GM20000 (cell line): ENCODE measurements at places on chromosomes 7 and 10.

GRCh38 chr10:49667991-49668390 is 11.5 kb upstream of the C10orf53 start:
- no peak for DNase-seq

GRCh38 chr10:52623761-52624160 is 148.8 kb downstream of the MBL2 start:
- DNase-seq, result no peak

DNA sequence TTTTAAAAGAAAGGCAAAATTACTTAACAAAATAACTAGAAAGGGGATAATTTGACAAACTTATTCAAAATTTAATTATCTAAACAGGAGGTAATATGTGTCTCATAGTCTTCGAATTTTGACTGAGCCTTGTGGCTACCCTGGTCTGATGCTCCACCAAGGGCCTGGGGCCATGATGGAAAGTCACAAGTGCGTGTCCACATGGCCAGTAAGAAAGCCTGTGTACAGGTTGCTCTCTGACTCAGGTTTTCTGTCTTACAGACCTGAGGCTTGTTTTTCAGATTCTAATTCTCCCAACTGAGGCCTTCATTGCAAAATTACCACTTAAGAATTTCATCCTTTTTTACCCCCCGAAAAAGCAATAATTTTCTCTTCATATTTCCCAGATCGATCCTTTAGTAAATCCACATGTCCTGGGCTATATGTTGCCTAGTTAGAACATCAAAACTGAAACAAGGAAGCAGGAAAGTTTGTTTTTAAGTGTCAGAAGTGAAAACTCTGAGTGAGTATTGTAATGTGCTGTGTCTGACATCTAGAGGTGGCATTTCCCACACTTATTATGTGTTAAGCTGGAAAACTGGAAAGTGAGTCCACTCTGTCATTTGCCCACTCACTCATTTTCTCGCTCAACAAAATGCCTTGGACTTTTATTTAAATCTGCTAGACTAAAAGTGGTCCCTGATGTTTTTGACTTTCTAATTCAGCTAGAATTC is 10.0 kb downstream of the CYP3A43 start:
- peak; percentile 45 for DNase-seq

DNA sequence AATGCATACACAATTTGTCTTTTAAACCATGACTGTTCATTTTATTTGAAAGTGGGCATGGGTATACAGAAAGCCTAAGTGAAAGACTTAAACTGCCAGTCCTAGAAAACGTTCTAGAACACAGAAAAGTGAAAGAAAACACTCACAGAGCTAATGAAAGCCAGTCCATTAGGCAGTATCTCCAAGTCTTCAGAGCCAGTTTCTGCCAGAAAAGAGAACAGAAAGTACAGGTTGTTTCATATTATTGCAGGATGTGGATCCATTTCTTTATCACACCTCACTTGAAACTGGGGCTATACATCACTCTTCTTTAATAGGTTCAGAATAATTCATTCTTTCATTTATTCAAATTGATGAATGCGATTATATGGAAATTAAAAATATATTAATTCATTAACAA is 7.7 kb downstream of the PON1 start:
- peak; percentile 33 for DNase-seq

DNA sequence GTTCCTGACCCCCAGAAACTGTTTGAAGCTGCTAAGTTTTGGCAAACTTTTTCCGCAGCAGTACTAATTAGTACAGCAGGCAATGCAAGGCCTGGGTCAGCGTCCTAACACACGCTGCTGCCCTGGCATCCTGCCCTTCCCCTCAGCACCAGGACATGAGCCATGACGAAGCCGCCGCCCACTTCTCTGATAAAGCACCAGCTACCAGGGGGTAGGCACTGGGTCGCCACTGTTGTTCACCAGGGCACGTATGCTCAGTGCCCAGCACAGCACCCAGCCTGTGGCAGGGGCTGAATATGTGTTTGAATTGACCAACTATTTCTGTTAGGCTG is 59.5 kb downstream of the CHST15 start:
- DNase-seq, result no peak

DNA sequence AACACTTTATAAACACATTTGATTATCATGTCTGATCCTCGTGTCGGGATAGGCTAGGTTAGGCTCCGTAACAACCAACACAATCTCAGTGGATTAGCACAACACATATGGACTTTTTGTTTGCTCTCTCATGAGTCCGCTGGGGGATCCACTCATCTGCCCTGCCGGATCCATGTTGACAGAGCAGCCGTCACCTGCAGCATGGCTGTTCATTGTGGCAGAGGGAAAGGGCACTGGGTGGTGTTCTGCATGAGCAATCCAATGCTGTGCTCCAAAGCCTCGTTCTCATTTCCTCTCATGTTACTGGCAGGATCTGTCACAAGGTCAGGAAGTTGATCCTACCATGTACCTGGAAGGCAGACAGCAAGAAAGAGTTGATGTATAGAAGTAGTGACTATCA is 62.5 kb upstream of the RAPGEF5 start:
- DNase-seq, result no peak

DNA sequence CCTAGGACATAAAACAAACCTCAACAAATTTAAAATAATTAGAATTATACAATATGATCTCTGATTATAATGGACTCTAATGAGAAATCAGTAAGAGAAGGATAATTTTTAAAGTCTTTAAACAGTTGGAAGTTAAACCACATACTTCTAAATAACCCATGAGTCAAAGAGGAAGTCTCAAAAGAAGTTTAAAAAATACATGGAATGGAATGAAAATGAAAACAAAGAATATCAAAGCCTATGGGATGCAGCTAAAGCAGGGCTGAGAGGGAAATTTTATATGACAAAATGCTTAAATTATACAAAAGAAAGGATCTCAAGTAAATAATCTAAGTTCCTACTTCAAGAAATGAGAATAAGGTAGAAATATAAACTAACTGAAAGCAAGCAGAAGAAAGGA is 460.5 kb downstream of the RPS24 start:
- no peak for DNase-seq

GRCh38 chr10:59315465-59315864 is 46.9 kb downstream of the FAM13C start:
- DNase-seq, result no peak

DNA sequence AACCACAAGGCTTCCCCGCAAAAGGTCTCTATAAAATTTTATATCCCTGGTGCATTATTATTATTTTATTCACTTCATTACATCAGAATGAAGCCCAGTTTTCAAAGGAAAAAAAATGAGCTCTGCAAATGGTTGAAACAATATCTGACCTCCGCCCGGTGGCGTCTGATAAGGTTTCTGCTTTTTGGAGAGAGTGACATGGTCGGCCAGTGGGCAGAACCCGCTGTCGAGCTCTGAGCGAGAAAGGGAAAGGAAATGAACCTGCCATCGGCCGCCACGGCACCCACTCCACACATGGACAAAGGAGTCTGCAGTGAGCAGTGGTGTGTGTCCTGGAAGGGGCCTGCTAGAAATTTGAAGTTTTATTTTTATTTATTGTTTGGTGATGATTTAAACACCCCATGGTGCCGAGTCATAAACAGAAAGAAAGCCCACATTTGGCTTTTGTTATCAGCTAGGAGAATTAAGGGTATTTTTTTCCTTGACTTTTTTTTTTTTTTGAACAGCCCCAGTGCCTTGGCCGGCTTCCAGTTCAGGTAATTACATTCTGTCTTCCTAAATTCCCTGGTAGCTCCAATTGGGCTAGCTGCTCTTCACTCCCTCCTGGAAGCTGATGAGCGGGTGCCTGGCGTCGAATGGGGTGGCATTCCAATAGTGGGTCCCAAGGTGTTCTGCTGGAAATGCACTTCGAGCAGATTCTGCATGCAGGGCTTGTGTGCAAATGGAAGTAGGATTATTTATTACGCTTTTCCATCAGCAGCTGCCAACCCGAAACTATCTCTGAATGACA is 149.4 kb upstream of the MKI67 start:
- no peak for DNase-seq

GRCh38 chr10:14625765-14626525 is 148.8 kb downstream of the FAM107B start:
- DNase-seq, result no peak
